Urinary bladder (tissue), 4 donors: ENCODE measurements at places on chromosomes 13 and 19. TPM values are rescaled to one million over a fixed set of nuclear protein-coding genes. Genes with fewer than 3 reads are reported as not detected.

Gene NTF4
- 2.5 TPM for total RNA-seq

DNA sequence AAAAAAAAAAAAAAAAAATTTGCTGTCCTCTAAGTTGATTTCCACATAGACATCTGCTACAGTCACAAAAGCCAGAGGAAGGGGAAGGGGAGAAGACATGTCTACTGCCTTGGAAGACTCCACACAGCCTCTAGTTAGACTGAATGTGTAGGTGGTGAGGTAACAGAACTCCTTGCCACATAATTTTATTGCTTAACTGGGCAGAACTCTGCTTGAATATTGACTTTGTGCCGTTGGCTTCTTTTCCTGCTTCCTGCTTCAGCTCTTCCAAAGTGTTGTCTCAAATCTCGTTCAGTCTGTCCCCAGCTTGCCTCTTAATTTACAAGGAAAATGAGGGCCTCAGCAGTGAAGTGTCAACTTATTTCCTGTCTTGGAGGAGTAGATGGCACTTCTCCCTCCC is 37.1 kb downstream of the ESD start:
- no peak for DNase-seq

Gene ITM2B
- total RNA-seq, result 509 TPM

Gene LYL1
- total RNA-seq, result 4.8 TPM

Gene FUT2
- total RNA-seq, result 0.79 TPM

DNA sequence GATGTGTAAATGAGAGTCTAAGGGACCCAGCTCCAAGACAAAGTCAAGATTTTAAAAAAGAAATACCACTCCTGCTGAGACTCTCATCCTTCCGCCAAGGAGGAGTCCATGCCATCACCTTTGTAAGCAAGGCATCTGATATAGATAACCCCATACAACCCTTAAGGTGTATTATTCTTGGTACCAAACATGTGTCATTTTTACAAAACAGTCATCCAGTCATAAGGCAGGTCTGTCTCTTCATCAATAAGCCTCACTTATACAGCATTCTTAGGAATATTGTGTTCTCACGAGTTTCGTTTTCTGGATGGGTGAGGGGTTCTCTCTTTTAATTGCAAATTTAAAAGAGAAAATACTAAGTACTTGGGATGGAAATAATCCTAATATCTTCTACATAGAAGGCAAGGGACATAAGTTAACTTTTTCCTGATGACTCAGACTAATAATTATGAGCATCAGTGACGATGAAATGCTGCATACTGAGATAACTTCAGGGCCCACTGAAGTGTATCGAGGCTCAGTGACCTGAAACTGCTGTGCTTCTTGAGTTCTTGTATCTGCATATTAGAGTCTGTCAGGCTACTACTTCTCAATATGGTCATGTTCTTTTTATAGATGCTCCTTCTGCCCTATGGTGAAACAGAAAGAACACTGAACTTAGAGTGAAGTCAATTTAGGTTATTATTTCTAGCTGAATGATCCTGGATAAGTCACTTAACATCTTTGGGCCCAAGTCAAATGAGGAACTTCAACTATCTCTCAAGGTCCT is 166.6 kb downstream of the KLF12 start:
- no peak for DNase-seq

DNA sequence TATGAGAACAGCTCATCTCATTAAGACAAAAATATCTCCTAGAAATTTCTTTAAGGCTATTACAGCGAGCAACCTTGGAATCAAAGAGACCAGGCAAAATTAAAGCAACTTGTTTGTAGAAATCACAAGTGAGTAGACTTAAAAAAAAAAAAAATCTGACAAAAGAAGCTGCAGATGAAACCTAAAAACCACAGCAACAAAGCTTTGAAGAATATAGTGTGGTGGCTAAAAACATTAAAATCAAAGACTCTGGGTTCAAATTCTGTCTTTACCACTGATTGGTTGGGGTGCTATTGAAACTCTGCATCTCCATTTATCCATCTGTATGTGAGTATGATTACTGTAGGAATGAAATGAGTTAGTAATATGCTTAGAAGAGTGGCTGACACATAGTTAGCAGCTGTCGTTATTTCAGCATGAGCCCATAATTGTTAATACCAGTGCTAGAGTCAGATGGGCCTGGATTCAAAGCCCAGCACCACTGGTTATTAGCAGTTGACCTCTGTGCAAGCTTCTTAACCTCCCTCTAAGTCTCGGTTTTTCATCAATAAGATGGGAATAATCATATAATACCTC is 157.6 kb downstream of the FOXO1 start:
- no peak for DNase-seq

DNA sequence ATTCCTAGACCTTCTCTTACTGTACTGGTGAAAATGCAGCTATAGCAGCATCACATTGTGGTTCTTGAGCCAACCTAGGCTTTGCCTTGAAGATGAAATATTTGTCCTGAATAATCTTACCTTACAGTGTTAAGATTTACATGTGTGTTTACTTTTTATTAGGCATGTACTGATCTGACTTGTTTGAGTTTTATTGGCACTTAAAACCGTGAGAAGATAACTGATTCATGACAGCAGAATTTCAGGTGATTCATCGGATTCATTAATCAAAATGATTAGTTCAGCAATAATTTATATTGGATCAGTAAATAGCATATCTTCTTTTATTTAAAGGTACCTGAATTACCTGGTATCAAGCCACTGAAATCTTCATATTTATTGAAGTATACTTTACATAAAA is 296.3 kb downstream of the KLF5 start:
- no peak for DNase-seq

- DNase-seq, result no peak
Measured at GRCh38 chr13:19150226-19150625, 31.4 kb downstream of the TUBA3C start.

DNA sequence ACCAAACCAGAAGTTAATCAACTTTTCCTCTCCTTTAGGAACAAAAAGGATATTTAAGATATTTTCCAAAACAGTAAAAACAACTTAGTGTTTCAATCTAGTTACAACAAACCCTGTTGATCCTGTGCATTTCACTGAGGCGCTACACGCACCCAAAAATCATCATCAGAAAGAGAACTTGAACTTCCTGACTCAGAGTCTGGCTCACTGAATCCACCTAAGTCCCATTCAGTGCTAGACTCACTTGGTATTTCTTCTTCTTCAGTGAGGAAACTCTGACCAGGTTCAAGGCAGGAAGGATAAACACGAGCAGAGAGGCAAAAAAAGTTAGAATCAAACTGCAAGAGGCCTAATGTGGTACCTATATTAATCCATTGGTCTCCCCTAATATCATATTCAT is 2.2 kb downstream of the KBTBD6 start:
- DNase-seq, result no peak

GRCh38 chr19:6963937-6964336 is 57.3 kb downstream of the MBD3L2B start:
- DNase-seq, result no peak

- DNase-seq, result no peak
Measured at GRCh38 chr13:100231176-100231575, 142.3 kb downstream of the PCCA start.
